SIG-M5 (cell line): ENCODE measurements at places on chromosomes 13 and 19.
A peak's percentile ranks its signal among the peaks of the same experiment; 100 is the strongest.

DNA sequence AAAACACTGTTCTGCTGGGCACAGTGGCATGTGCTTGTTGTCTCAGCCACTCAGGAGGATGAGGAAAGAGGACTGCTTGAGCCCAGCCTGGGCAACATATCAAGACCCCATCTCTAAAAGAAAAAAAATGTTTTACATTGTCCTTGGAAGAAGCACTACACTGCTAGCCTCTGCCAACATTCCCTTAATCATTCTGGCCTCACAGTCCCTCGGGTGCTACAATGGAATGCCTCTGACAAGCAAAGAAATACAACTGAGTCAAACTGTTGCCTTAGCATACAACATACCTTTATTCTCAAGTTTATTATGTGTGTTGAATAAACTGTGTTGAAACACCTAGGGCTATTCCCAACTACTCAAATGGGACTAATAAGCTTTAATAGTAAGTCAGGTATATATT lies 56.1 kb downstream of the PSPC1 start:
- DNase-seq, result no peak

DNA sequence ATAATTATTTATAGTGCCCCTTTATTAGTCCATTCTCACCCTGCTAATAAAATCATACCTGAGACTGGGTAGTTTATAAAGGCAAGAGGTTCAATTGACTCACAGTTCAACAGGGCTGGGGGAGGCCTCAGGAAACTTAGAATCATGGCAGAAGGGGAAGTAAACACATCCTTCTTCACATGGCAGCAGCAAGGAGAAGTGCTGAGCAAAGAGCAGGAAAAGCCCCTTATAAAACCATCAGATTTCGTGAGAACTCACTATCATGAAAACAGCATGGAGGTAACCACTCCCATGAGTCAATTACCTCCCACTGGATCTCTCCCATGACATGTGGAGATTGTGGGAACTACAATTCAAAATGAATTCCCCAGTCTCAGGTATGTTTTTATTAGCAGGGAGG lies 89.9 kb upstream of the STARD13 start:
- no peak for DNase-seq

DNA sequence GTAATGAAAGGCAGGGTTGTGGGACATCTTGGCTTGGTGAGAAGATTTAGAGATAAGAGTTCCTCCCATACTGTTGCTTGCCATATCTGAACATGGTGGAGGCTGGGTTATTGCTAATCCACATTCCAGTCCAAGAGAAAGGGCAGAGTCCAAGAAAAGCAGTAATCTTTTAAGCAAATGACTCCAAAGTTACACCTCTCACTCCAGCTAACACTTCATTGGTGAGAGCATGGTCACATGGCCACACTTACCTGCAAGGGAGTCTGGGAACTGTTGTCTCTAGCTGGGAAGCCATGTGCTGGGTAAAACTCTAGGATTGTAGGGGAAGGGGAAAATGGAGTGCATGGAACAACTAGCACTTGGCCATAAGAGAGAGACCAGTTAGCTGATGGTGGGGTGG lies 5.6 kb downstream of the C19orf81 start:
- no peak for DNase-seq

- no peak for DNase-seq
These were observed 44.4 kb upstream of the WDFY2 start for GRCh38 chr13:51539887-51540286.

GRCh38 chr13:53782488-53782961 lies 753.9 kb downstream of the OLFM4 start:
- no peak for DNase-seq

DNA sequence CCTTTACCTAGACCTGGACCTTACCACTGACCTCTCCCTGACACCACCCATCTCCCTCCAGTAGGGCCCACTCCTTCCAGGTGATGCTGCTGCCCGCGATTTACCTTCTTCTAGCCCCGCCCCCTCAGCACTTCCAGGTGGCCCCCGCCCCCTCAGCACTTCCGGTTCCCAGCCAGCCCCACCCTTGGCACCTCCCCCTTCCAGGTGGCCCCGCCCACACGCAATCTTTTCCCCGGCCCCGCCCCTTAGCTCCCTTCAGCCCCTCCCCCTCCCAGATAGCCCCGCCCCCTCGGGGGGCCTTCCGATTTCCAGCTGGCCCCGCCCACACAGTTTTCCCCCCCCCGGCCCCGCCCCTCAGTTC lies 586 bp downstream of the LIG1 start:
- DNase-seq, result no peak

GRCh38 chr19:29620931-29621351 lies 14.9 kb downstream of the POP4 start:
- DNase-seq, result no peak

DNA sequence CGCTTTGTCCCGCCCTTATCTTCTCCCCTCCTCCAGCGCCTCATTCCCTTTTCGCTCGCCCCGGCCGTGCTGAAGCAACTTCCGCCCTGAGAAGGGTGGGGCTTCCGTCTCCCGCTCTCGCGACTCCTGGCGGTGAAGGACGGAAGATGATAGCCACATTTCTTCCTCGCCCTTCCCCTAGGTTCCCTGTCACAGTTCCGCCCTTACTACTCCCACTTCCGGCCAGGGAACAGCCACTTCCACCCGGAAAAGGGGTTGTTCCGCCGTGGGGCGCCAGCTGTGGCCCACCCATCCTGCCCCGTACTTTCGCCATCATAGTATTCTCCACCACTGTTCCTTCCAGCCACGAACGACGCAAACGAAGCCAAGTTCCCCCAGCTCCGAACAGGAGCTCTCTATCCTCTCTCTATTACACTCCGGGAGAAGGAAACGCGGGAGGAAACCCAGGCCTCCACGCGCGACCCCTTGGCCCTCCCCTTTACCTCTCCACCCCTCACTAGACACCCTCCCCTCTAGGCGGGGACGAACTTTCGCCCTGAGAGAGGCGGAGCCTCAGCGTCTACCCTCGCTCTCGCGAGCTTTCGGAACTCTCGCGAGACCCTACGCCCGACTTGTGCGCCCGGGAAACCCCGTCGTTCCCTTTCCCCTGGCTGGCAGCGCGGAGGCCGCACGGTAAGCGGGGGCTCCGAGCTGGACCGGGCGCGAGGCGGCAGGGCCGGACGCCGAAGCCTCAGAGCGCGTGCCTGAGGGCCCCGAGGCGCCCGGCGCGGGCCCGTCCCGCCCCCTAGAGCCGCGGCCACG lies at the start of gene RPS19:
TSS of gene RPS19 (plus strand) at position 638 of the 801 bp plus-strand sequence. CDS start 520 bp downstream, outside the sequence.
- DNase-seq, result peak; percentile 92

DNA sequence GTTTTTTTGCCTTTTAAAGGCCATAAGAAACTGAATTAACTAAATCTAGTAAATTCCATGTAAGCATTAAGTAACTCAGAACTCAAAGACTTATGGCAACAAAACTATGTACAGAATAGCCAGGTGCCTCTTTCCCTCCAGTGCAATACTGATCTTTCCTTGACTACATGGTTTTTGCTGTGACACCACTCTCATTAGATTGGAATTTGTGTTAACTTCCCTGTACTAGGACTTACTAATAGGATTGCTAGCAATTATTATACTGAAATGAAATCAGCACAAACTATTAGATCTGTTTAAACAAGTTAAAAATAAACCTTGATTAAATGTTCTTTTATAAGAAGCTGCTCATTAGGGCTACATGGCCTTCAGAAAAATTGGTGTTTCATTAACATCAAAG lies 96.3 kb downstream of the DACH1 start:
- DNase-seq, result no peak

- no peak for DNase-seq
These were observed 249.4 kb downstream of the PCCA start for GRCh38 chr13:100338275-100338674.

- DNase-seq, result no peak
These were observed 8.3 kb upstream of the CRX start for GRCh38 chr19:47813304-47813994.

- no peak for DNase-seq
These were observed 328.1 kb downstream of the MYO16 start for GRCh38 chr13:108957369-108958012.

GRCh38 chr13:24272452-24273161 lies 36.8 kb upstream of the C1QTNF9 start:
- no peak for DNase-seq

- DNase-seq, result no peak
These were observed 2.5 kb upstream of the HNRNPUL1 start for GRCh38 chr19:41261474-41262190.

GRCh38 chr19:50710094-50710493 lies 9.5 kb downstream of the SHANK1 start:
- DNase-seq, result no peak

DNA sequence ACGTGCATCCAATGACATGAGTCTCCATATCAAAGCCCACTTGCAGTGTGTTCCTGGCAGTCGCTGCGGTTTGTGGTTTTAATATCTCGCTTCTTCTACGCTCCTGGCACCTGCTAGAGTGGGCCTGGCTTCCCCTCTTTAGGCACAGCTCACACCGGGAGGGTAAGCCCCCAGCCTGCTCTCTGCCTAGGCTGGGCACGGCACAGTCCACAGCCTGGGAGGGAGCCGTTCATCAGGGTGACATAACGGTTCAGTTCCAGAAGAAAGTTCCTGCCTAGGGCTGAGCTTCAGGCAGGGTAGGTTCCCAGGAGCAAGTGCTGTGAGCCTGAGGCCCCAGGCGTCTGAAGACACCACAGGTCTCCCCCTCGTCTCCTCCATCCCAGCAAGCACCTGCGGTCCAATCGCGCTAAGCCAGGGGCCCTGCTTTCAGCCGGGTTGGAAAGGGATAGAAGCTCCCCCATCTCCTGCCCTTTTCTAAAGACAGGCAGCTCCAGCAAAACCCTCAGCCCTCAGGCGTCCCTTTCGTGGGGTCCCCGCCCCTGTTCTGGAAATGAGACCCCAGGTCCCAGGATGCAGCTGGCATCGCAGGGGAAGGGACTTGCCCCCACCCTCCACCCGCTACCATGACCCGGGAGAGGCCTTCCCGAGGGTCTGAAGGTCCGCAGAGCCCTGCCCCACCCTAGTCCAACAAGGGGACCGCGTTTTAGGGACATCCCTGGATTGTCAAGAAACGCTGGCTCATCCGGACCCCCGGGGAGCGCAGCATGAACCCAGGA lies 121.6 kb upstream of the ZNF507 start:
- no peak for DNase-seq

DNA sequence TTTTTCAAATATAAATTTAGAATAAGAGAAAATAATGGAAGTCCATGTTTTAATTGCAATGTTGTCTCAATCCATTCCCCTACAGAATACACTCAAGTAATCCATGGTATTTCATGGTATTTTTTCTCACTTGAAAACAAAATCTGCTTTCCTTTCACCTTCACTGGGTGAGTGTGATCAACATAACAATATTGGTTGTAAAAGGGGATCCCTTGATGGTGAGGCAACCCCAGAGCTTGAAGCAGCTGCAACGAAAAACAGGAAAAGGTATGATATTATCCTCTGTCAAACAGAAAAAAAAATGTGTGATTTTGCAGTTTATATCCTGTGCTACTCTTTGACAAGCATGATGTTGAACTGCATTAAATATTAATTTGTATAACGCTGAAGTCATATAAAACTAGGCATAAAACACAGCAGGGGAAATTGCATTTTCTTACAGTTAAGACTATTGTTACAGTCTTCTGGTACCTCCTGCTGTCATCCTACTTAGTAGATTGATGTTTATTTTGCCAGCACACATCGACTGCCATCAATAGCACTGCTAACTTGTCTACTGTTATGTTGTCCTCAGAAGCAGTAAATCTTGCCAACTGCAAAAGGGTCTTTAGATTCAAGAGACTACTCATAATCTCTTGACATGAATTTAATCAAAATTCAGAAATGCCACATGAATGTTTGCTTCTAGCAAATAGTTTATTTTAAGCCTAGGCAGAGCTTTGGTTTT lies 373.1 kb upstream of the MIR17HG start:
- no peak for DNase-seq

GRCh38 chr13:51553531-51553930 lies 30.7 kb upstream of the WDFY2 start:
- DNase-seq, result no peak

- DNase-seq, result no peak
These were observed 469.8 kb downstream of the DCT start for GRCh38 chr13:94009701-94010100.
